Kidney epithelial cell (primary cell): ENCODE measurements at places on chromosomes 6 and 20. TPM values are rescaled to one million over a fixed set of nuclear protein-coding genes. Genes with fewer than 3 reads are reported as not detected.

The MYMX gene
- not detected in 2 replicates for total RNA-seq

The SFTA2 gene
- 1.0 TPM in 1 of 2 replicates, not detected in the other for total RNA-seq

The RAET1L gene
- total RNA-seq: 1.5 and 1.8 TPM in 2 replicates

The RBBP8NL gene
- 0.34 TPM in 1 of 2 replicates, not detected in the other for total RNA-seq

The BEND6 gene
- 2.7 and 2.8 TPM in 2 replicates for total RNA-seq

The ZC3H12D gene
- not detected in 2 replicates for total RNA-seq

GRCh38 chr20:46619445-46619844 lies 31.8 kb downstream of the SLC13A3 start:
- DNase-seq: no peak

GRCh38 chr20:34983995-34984735 lies 28.5 kb downstream of the MYH7B start:
- no peak for DNase-seq

DNA sequence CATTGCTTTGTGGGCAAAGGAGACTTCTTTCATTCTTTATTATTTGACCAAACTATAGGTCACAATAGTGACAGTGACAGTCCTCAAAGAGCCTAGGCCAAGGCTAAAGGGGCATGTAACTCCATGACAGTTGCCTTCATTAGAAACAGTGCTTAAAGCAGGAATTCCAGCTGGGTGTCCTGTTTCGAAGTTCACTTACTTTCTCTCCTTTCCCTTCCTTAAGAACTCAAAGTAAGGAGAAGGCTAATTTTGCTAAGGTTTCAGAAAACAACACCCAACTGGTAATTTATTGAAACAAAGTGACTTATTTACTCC lies 48.1 kb upstream of the HEY2 start:
- DNase-seq: no peak

DNA sequence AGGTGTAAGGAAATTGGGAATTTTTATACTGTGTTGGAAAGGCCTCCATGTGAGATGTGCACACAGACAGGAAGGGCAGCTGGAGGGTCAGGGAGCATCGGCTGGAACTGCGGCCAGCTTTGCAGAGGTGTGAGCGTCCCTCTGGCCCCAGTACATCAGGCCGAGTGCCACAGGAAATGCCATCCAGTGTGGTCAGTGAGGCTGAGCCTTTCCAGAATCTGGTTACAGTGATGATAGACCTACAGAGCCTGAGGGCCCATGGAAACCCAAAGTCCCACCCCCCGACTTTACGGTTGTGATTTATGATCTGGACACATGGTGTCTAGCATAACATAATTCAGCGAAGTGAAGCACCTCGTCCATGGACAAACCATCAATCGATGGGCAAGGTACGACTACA lies 137.3 kb upstream of the PDE10A start:
- no peak for DNase-seq

GRCh38 chr6:129921169-129921817 lies 60.2 kb upstream of the TMEM244 start:
- DNase-seq: no peak

GRCh38 chr6:235763-236360 lies 56.4 kb upstream of the DUSP22 start:
- no peak for DNase-seq

GRCh38 chr20:58913079-58913478 lies 60.6 kb downstream of the GNAS start:
- DNase-seq: no peak

DNA sequence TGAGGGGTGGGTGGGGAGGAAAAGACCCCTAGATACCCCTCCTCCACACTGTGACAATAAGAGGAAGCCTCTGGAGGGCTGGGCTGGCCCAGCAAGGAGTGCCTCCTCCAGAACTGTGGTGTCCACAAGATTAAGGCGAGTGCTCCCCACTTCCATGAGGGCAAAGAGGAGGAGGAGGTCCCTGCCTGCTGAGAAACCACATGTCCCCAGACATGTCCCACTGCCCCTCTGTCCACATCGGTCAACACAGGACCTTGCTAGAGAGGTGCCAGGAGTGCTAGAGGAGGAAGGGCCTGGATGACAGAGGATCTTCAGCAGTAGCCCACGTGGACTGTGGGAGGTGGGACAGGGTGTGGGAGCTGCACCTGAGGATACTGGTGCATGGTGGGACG lies 3.1 kb downstream of the RAET1G start:
- no peak for DNase-seq

- DNase-seq: no peak
These were observed 31.8 kb downstream of the MDN1 start for GRCh38 chr6:89787660-89788328.

GRCh38 chr6:152096863-152097496 lies 289.5 kb downstream of the ESR1 start:
- no peak for DNase-seq
